ENCODE measurements at places on chromosomes 6 and 20.

DNA sequence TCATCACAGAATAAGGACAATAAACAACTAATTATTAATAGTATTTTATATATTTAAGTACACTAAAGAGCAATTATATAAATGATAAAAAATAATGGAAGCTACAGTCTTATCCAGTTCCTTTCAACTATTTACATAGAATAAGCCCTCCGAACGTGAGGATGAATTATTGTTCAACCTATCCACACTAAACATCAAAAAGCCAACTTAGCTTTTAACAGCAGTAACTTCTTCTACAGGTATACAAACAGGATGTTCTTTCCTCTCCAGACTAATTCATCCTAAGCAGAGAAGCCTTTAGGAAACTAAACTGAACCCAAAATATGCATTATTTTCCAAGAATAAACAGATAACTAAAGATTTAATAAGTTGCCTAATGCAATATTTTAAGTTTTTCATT, 2.3 kb downstream of the FKBP5 start:
- no peak for DNase-seq

DNA sequence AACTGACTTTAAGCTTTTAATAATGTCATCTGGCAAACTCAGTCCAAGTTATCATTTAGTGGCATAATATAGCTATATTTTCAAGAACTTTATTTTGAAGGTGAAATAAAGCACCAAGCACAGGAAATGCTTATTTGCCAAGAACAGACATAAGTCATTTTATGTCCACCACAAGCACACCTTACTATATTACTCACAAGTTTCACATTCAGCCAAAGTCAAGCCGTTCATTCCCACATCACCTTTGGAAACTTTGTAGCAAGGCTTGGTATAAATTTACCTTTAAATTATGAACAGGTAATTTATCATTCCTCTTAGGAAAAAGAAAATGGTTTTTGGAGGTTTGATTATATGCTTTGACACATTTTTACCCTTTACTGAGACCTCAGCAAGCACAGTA, 236.8 kb upstream of the FKBP1C start:
- no peak for DNase-seq

DNA sequence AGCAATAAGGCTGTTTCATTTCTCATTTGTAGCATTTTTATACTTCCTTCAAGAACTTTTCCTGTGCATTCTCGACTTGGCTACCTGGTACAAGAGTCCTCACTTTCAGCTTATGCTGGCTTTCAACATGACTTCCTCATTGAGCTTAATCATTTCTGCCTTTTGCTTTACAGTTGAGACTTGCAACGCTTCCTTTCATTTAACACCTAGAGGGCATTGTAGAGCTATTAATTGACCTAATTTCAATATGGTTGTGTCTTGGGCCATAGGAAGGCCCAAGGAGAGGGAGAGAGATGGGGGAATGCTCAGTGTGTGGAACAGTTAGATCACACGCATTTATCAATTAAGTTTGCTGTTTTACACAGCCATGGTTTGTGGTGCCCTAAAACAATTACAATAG, 37.2 kb downstream of the SLC22A2 start:
- no peak for DNase-seq

- DNase-seq: no peak
Measured at GRCh38 chr6:166908811-166909210, 47.5 kb downstream of the RNASET2 start.

DNA sequence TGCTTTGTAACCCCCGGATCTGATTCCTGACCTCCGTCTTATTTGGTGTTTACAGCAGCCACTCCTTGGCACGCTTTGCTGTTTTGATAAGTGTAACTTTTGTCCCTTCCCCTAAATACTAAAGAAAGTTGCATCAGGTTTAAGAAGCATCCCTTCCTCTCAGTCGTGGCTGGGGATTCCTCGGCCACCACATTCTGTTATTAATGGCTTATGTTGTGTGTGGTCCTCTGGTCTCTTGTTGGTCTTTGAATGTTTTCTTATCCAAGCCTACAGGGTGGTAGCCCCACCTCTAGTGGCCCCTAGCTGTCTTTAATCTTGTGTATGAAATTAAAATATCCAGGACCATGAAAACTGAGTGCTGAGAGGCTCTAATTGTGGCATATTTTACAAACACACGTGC, 37.5 kb upstream of the FNDC1 start:
- no peak for DNase-seq

- DNase-seq: no peak
Measured at GRCh38 chr20:62241506-62241905, 3.2 kb downstream of the OSBPL2 start.

GRCh38 chr6:31681135-31681671, 336 bp upstream of the LY6G5C start:
- DNase-seq: no peak

- DNase-seq: no peak
Measured at GRCh38 chr20:38393259-38393658, 41.9 kb downstream of the SNHG17 start.

- no peak for DNase-seq
Measured at GRCh38 chr6:134402372-134402984, 84.6 kb upstream of the SGK1 start.

GRCh38 chr6:3232017-3232945, 4.8 kb upstream of the TUBB2B start:
- DNase-seq: no peak

GRCh38 chr6:129475477-129476247, 234.3 kb downstream of the ARHGAP18 start:
- no peak for DNase-seq

- no peak for DNase-seq
Measured at GRCh38 chr6:97440590-97441176, 157.7 kb upstream of the MMS22L start.

DNA sequence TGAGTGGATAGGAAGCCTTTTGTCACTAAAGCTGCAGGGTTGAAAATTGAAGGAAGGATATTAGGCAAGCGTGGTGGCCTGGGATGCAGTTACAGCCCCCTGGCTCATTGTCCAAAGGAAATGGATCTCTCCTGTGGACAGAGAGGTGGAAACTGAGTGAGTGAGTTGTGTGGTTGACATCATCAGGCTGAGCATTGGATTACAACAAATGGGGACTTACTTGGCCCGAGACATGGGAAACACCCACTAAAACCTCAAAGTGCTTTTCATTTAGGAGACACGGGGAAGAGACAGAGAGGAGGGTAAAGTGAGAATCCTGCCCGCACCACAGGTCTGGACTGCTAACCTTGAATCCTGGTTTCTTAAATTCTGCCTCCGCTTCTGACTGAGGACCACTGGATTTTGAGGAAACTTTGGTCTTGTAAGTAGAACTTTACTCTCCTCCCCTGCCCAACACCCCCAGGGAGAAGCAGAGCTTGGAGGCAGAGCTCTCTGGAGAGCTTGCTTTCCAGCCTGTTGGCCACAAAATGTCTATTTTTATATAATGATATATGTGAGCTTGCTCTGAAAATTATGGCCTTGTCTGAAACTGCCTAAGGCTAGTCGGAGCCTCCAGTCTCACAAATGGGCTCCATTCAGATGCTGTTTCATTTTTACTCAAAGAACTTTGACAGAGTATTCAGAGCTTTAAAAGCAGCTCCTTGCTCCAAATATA, at the start of gene PKIG:
Gene PKIG (plus strand): TSS at position 269 of the 715 bp plus-strand sequence. CDS start 31,978 bp downstream, outside the sequence.
- no peak for DNase-seq

- DNase-seq: no peak
Measured at GRCh38 chr6:168734523-168734922, 293.5 kb downstream of the SMOC2 start.

DNA sequence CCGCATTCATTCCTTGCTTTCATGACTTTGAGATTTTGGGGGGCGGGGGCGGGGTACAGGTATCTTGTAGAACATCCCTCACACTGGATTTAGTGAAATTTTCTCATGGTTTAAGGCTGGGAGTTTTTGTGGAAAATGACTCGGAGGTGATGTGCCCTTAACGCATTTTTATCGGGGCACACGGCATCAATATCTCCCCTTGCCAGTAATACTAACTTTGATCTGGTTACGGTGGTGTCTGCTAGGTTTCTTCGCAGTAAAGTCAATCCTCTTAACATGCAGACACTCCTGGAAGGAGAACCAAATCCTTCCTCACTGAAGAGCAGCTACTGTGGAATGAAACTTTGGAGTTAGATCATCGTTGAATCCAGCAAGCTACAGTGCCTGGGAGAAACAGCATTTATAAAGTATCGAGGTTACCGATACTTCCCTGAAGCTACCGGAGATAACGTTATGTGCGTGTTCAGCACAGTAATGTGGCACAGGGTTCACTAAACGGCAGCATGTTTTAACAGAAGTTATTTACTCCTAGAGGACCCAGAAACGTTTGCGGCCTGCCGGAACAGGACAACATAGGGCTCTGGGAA, 1.2 kb upstream of the DYNLRB1 start:
- no peak for DNase-seq

DNA sequence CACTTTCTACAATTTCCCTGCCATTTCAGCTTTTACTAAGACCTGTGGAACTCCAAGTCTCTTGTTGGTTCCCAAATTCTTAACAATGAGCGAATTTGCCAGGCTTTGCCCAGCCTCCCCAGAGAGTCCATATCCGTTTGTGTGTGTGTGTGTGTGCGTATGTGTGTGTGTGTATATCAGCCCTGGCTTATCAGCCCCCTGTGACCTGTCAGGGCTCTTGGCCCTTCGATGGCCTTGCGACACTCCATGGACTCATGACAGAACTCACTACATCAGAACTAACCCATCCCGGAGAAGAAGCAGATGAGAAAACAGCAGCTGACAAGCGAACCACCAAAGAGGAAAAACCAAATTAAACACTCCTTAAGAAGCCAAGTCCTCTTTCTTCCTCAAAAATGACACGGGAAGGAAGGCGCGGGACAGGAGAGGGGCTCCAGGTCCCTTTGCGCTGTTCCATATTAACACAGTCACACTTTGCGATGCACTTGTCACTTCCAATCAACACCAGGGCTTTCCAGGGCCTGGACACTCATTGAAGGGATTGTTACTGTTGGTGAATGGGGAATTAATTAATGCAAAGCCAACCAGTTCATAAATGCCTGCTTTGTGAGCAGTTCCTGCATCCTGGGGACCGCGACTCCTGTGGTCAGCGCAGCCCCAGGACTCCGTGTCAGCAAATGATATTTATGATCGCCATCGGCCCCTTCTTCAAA, 524.0 kb downstream of the CD83 start:
- DNase-seq: no peak

All from T-helper 1 cell (primary cell).